OCI-LY7 (cell line): ENCODE measurements at places on chromosomes 11 and 22. TPM values are rescaled to one million over a fixed set of nuclear protein-coding genes. Genes with fewer than 3 reads are reported as not detected.

GRCh38 chr11:123235656-123236261 is 40.7 kb upstream of the CLMP start:
- no peak for DNase-seq

DNA sequence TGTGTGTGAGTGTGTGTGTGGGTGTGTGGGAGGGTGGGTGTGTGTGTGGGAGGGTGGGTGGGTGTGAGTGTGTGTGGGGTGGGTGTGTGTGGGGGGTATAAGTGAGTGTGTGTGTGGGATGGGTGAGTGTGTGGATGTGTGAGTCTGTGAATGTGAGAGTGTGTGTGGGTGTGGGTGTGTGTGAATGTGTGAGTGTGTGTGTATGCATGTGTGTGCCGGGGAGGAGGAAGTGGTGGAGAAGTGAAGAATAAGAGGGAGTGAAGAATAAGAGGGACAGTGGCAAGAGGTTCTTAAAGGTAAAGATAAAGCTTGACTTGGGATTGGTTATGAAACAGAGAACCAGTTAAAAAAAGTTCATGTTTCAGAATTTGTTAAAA is 54.0 kb downstream of the PRR5L start:
- DNase-seq: no peak

- no peak for DNase-seq
Observed at GRCh38 chr11:73663604-73664495, 17.5 kb downstream of the PLEKHB1 start.

DNA sequence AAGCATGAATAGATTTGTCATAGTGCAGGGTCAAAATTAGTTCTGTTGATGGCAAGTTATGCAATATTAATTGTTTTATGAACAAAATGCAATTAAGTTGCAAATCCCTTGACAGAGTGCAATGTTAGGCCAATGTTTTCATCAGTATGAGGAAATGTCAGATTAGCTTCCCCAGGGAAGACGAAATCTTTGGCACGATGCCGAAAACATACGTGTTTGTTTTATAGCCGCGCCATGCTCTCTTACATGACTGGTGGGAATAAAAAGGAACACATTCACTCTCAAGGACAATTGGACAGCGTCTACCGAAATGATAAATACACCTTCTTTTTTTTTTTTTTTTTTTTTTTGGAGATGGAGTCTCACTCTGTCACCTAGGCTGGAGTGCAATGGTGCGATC is 27.0 kb downstream of the MFNG start:
- DNase-seq: no peak

- DNase-seq: peak; percentile 20
Observed at GRCh38 chr11:18769802-18770456, 21.7 kb downstream of the PTPN5 start.

DNA sequence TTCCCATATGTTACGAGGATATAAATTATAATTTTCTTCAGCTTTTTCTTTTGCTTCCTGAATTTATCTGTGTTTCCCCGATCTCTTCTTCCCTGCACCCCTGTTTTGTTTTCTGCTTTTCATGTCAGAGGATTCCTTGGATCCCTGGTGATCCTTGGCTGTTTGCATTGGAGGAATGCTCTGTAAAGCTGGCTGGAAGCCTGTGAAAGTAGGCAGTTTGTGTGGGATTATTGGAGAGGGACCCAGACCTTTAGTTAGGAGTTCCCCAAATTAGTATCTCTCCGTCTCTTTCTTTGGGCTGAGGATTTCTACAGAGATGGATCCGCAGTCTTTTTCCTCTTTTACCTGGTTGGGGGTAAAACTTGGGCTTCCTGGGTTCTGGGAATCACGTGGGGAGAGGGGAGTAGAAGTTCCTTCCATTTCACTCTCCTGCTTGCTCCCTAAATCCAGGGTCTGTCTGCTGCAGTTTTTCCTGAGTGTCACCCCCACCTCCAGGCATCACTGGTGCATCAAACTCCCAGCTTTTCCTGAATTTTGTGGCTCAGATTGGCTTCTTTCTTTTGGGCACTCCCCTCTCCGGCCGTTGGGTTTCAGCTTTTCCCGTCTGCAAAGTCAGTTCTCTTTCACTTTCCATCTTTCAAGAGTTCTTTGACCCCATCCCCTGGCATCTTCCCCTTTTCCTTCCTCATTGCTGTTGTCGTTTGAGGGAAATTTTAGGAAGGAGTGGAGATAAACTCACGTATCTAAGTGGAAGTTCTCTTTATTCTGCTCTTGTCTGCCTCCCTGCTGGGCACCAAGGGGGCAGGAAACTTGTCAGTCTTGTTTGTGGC is 79.1 kb upstream of the ALX4 start:
- DNase-seq: no peak

- DNase-seq: no peak
Observed at GRCh38 chr11:66363187-66363601, 8.4 kb downstream of the SLC29A2 start.

FAM180B gene
- 0.23 and 0.26 TPM in 2 replicates for total RNA-seq

MAPK8IP2 gene
- 1.5 and 2.2 TPM in 2 replicates for total RNA-seq

DNAJB7 gene
- total RNA-seq: not detected in 2 replicates

MYOD1 gene
- not detected in 2 replicates for total RNA-seq
